ENCODE measurements at places on chromosomes 3 and 15.

DNA sequence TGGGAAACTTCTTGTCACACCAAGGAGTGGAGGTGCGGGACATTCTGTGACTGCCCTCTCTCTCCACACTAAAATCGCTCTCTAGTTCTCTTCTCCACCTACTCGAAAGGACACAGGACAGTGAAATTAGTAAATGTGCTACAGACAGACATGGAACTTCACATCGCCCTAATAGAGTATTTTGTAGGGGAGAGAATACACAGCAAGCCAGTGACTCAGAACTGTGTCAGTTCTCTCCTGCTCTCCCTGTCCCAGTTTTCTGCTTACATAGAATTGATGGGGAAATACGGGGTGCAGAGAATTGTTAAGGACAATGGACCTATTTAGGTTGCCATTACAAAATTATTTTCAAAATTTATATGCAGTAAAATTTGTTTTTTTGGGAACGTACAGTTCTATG is 159.6 kb upstream of the GADL1 start:
- peak; percentile 2 for DNase-seq

GRCh38 chr3:50338965-50339364 is 1.7 kb downstream of the RASSF1 start:
- DNase-seq, result no peak

DNA sequence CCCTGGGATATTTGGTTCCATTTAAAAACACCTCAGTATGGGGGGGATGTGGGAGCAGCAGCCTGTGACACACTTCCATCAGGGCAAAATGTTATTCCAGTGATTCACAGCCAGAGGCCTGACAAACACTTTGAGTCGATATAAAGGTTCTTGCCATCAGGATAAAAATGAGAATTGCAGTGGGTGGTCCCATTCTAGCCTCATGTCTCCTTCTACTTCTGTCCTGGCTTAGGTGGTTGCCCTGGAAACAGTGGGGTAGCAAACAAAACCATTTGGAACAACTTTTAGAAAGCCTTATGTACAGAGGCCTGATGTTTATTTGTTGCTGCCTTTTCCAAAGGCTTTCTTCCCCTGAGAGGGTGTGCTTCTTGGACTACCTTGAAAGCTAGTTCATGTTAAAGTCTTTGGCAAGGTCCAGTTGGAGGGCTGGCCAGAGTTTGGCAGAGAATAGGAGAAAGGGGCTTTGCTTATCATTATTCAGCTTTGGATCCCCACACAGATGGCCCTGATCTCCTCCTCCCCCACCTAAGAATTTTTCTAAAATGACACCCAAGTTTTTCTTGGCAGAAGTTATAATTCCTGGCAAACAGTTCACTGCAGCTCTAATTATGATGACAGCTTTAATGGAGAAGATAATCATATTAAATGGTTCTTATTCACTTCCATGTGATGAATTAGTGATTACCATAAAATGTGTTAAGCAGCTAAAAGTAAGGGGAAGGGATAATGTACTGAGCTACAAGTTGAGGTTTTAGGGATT is 84.2 kb upstream of the ZNF280D start:
- peak; percentile 37 for DNase-seq

DNA sequence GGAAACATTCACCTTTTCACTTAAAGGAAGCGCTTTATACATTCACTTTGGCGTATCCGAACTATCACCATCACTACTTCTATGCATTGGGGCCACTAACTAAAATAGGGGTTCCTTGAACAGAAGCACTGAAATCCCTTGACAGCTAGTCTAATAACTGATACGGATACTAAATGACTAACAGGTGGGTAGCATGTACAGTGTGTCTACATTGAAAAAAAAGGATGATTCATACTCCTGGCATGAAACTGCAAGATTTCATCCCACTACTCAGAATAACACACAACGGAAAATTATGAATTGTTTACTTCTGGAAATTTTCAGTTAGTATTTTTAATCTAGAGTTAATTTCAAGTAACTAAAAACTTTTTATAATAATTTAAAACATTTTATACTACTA is 96.7 kb downstream of the SMARCC1 start:
- peak; percentile 26 for DNase-seq

- no peak for DNase-seq
Observed at GRCh38 chr3:183554377-183554776, 1.1 kb downstream of the KLHL6 start.

GRCh38 chr15:33679061-33679460 is 289.2 kb upstream of the CHRM5 start:
- no peak for DNase-seq

DNA sequence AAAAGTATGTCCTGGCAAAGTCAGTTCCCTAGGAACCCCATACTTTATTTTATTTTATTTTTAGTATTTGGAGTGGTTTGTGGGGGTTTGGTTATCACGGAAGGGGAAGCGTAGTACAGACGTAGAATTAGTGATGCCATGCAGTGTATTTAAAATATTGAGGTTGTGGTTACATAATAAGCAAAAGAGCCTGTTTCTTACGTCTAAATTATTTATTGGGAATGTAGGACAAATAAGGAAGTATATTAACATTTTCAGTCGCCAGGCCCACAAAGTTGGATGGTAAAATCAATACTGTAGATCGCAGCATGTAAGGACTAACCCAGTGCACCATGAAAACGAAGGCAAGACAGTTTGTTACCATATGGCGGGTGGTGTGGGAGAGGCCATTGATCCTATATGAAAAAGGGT is 558 bp downstream of the DTWD1 start:
- DNase-seq, result peak; percentile 33

DNA sequence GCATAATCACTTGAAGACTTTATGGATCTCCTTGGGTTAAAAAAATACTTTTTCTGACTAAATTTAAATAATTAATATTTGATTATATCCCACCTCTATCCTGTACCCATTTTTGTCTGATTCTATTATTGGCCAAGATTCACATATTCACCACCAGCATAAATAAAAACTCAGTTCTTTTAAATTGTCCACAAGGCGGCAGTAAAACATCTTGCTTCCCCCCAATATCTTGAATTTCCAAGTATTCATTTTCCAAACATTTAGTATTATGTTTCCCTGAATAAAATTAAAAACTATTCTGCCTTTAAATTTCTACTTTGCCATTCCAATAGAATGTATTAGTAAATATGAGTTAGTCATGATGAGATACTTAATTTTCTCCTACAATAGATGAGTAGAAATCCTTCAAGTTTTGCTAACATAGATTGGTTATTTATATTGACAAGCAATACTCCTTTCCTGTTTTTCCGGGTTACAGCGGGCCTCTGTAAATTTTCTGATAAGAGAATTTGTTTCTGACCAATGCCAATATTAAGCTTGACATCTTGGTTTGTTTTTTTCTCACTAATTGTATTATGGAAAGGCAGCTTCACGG is 218.7 kb upstream of the MDFIC2 start:
- peak; percentile 45 for DNase-seq

DNA sequence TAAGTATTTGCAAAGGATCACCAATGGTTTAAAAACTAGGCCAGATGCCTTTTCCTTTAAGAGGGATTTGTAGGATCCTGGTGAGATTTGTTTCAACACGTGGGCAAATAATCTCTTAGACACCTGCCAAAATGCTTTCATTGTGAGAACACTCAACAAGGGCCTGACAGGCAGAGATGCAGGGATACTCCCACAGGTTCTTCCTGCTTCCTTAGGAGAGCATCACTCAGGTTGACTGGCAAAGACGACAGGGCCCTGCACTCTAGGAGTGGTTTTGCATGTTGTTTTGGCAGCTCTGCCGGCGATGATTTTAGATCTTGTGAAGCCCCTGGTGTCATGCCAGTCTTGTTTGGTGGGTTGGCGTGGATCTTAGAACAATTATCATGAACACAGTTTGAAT is 184.5 kb downstream of the NR1D2 start:
- DNase-seq, result no peak
